Calu3 (cell line): ENCODE measurements at places on chromosomes 5 and 9.

DNA sequence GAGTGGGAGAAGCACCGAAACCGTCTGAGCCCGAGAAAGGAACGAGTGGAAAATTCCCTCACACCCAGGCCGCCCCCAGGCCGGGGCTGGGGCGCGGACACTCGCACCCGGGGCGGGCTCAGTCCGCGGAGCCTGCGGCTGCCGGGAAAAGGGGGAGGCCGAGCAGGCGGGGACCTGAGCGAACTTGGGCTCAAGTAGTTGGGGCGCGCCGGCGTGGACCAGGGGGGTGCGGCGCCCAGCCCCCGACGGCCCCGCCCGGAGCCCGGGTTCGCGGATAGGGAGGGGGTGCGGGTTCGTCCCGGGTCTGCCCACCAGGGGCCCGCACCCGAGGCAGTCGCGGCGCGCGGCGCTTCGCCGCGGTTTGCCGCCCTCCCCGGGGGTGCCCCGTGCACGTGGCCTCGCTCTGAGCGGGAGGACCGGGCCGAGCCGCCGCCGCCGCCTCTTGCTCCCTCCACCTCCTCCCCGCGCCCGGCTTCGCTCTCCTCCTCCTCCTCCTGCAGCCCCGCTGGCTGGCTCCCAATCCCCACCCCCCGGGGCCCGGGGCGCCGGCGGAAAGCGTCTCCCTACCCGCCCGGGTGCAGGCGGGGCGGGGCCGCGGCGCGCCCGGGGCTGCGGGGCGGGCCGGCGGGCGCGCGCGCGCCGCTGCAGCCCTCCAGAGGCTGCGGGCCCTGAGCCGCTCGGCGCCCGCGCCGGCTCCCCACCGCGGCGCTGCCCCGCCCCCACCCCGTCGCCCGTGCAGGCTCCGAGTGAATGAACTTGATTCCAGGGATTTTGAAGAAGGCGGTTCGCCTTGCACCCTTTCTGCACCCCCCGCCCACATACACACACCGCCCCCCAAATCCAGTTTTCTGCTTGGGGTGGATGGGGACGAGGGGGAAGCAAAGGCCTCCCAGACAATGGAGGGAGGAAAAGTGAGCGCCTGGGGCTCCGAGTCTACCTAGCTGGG, 1.3 kb upstream of the NFIB start:
- peak overlapping the region; percentile 84 for H3K4me3 ChIP-seq
- H3K4me1 ChIP-seq, result peaks cover 10% of the 10 kb centered on the region
- no peaks in the 10 kb centered on the region for H3K27me3 ChIP-seq
- DNase-seq, result peak; percentile 92
- peaks cover 70% of the 10 kb centered on the region for H3K36me3 ChIP-seq

DNA sequence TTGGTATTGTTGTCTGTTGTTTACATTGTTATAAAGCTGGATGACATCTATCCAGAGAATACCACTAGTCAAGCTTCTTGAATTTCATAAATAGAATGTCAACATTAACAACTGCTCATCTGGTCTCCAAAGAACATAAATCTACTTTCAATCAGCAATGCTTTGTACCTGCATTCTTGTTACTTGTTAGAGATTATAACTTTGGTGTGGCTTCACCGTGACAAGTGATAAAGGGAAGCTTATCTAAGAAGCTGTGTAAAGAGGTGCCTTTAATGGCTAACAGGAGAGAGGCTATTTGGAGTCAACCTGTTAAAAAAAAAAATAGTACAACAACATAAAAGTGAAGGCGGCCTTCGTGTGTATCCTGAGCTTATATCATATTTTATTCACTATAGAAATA, 41.8 kb downstream of the MUSK start:
- no peak overlapping the region for H3K27ac ChIP-seq
- H3K27me3 ChIP-seq, result no peaks in the 10 kb centered on the region
- H3K4me1 ChIP-seq, result no peaks in the 10 kb centered on the region

- DNase-seq, result no peak
- H3K4me3 ChIP-seq, result peak overlapping the region; percentile 71
- peaks cover 39% of the 10 kb centered on the region for H3K36me3 ChIP-seq
- peak overlapping the region; percentile 15 for H3K27ac ChIP-seq
- H3K4me1 ChIP-seq, result peaks cover 7% of the 10 kb centered on the region
- H3K27me3 ChIP-seq, result no peaks in the 10 kb centered on the region
Measured at GRCh38 chr9:137579259-137579604, 507 bp upstream of the DPH7 start.

DNA sequence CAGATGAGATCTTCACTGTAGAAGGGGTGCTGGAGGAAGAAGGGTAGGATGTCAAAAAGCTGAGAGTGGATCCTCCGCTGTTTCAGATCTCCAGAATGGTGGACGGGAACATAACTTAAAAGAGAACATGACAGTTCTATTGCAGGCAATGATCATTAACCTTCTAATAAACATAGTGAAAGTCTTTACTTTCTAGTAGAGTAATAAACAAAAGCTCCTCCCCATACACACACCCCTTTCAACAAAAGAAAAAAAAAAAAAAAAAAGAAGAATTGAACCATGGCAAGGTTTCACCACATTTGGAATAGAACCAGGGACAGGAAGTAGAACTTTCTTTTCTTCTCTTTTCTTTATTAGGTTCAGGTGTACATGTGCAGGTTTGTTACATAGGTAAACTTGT, 768.1 kb upstream of the RIOK2 start:
- no peak overlapping the region for H3K27ac ChIP-seq
- DNase-seq, result no peak
- no peaks in the 10 kb centered on the region for H3K27me3 ChIP-seq

DNA sequence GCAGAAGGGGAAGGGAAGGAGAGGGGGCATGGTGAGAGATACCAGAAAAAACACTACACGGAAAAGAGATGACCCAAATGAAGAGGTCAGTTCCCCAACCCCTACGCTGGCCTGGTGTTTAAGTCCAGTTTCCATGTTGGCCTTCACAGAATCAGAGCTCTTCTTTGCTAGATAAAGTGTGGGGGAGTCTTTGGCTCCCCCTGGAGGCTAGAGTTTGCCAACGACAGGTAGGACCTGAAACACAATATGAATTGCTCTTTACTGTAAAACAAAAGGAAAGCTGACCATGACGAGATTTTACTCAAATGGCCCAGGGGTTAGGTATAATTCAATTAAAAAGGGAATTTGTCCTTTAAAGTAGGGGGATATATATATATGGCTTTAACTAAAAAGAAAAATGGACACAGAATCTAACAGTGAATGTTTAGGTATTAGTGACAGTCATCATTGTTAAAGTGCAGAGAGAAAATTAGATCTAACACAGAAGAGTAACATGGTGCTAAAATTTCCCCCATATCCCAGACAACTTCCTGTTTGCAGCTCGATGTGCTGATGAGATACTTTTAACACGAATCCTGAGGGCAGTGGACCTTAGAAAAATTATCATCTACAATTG, 92.0 kb downstream of the SV2C start:
- no peak overlapping the region for H3K27ac ChIP-seq
- H3K36me3 ChIP-seq, result no peaks in the 10 kb centered on the region
- peak; percentile 72 for DNase-seq
- no peak overlapping the region for H3K4me3 ChIP-seq

GRCh38 chr5:173837654-173838053, 50.5 kb upstream of the CPEB4 start:
- H3K4me3 ChIP-seq, result no peak overlapping the region
- no peak for DNase-seq
- H3K27me3 ChIP-seq, result no peaks in the 10 kb centered on the region
- H3K36me3 ChIP-seq, result no peaks in the 10 kb centered on the region
- H3K27ac ChIP-seq, result no peak overlapping the region

DNA sequence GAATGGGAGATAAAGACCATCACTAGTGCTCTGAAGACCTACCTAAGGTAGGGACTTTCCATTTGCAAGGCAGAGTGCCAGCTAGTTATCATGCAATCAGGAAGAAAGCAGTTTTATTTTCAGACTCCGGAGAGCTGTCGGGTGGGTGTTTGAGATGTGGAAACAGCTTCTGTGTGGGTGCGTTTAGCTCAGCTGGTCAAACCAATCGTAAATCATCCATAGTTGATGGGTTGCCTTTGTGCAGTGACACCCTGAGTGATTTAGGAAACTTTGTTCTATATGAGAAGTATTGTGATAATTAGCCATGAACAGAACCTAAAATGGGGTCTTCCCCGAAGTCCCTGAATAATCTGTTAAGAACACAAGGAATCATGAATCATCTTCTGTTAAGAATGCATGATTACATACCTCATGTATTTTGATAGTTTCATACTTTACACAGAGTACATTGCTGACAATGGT, 284.3 kb downstream of the ARHGAP26 start:
- peaks cover 13% of the 10 kb centered on the region for H3K4me1 ChIP-seq
- no peak overlapping the region for H3K27ac ChIP-seq
- no peaks in the 10 kb centered on the region for H3K27me3 ChIP-seq
- DNase-seq, result no peak

DNA sequence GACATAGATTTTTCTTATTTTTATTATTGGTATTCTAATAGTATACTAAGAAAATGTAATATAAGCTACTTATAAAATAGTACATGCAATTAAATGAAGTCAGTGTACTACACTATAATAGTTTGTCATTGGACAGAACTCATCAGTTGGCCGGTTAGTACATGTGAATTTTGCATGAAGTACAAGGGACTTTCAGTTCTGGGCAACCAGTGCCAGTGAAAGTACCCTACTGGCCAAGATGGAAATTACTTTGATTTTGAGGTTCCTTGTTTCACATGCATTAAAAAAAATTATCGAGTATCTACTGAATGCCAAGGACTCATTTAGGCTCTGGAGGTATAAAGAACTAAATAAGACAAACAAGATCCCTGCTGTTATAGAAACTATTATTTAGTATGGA, 213.4 kb upstream of the ELL2 start:
- H3K27me3 ChIP-seq, result no peaks in the 10 kb centered on the region
- no peak for DNase-seq
- H3K27ac ChIP-seq, result no peak overlapping the region
- no peak overlapping the region for H3K4me3 ChIP-seq
- H3K36me3 ChIP-seq, result no peaks in the 10 kb centered on the region
- peaks cover 39% of the 10 kb centered on the region for H3K4me1 ChIP-seq

DNA sequence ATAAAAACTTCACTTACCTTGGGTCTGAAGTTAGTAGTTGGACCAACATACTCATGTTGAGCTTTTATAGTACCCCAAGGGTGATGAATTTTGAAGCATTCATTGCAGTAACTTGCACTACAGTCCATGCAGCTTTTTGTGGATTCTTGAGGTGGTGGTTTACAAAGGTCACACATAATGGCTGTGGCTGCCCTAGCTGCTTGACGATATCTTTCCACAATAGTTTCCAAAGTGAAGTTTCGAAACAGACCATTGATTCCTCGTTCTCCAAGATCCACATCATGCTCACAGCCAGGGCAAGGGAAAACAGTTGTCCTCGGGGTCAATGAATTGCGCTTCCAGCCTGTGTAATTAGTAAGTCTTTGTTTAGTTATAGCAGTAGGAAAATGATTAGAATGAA, 22.7 kb downstream of the TRIM36 start:
- no peaks in the 10 kb centered on the region for H3K36me3 ChIP-seq
- no peaks in the 10 kb centered on the region for H3K27me3 ChIP-seq
- no peak for DNase-seq
- H3K4me3 ChIP-seq, result no peak overlapping the region
- no peak overlapping the region for H3K27ac ChIP-seq

DNA sequence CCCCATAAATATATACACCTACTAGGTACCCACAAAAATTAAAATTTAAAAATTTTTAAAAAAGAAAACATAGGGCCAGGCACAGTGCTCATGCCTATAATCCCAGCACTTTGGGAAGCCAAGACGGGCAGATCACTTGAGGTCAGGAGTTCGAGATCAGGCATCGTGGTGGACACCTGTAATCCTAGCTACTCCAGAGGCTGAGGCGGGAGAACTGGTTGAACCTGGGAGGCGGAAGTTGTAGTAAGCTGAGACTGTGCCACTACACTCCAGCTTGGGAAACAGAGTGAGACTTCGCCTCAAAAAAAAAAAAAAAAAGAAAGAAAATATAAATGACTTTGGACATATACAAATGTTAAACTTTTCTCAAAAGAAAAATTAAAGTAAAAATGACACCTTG, 33.3 kb upstream of the RNF38 start:
- H3K4me3 ChIP-seq, result no peak overlapping the region
- H3K36me3 ChIP-seq, result no peaks in the 10 kb centered on the region
- H3K27me3 ChIP-seq, result no peaks in the 10 kb centered on the region
- no peaks in the 10 kb centered on the region for H3K4me1 ChIP-seq

DNA sequence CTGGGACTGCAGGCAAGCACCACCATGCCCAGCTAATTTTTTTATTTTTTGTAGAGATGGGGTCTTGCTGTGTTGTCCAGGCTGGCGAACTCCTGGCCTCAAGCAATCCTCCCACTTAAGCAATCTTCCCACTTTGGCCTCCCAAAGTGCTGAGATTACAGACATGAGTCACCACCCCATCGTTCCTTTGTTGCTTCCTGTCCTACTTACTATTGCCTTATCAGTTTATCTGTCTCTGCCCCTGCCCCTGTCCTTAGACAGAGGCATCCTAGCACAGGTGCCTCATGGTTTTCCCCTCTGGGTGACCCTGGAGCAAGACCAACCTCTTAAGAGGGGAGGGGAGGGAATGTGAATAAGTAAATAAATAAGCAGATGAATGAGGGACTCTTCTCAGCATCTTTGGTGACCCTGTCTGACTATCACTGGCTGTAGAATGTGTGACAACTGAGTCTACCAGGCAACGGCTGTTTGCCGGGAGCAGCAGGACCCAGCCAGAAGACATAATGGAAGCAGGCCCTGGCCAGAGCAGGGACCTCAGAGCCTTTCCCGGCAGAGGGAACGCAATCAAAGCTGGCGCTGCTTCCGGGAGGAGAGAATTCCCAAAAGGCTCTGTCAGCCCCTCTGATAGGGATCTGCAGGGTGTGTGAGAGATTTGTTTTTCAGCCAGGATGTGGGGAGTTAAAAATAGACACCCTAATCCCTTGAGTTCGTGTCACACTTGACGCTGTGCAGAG, 43.8 kb upstream of the DAB2IP start:
- H3K4me1 ChIP-seq, result peaks cover 24% of the 10 kb centered on the region
- no peaks in the 10 kb centered on the region for H3K36me3 ChIP-seq
- no peak overlapping the region for H3K27ac ChIP-seq
- H3K27me3 ChIP-seq, result no peaks in the 10 kb centered on the region
- DNase-seq, result no peak

- H3K36me3 ChIP-seq, result no peaks in the 10 kb centered on the region
- H3K4me1 ChIP-seq, result peaks cover 18% of the 10 kb centered on the region
- no peak overlapping the region for H3K27ac ChIP-seq
- no peaks in the 10 kb centered on the region for H3K27me3 ChIP-seq
- DNase-seq, result no peak
Measured at GRCh38 chr9:91395553-91396471, 27.8 kb downstream of the NFIL3 start.

GRCh38 chr5:141951332-141951781, 6.6 kb downstream of the PCDH12 start:
- peaks cover 19% of the 10 kb centered on the region for H3K27me3 ChIP-seq
- no peak overlapping the region for H3K27ac ChIP-seq
- no peaks in the 10 kb centered on the region for H3K4me1 ChIP-seq
- no peak overlapping the region for H3K4me3 ChIP-seq
- H3K36me3 ChIP-seq, result no peaks in the 10 kb centered on the region
